ENCODE measurements at places on chromosomes 13 and 19.

GRCh38 chr13:47457626-47458025 lies 543.4 kb downstream of the SUCLA2 start:
- no peak for DNase-seq

GRCh38 chr19:38667661-38668171 lies 20.3 kb downstream of the ACTN4 start:
- no peak for DNase-seq

DNA sequence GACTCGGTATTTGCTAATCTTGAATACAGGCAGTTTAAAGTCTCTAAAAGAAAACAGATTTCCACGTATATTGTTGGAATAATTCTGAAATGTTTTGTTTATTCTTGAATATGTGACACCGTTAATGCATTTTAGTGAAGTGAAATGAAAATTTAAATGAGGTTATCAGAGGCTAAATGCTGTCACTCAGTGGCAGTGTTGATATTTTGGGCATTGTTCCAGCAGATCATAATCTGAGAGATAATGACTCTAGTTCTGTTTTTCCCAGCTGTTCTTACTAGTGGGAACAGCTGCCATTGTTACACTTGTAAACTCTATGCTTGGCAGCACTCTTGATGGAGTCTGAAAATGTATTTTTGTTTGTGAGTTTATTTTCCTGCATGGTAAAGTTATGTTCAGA lies 365.6 kb upstream of the SLC10A2 start:
- DNase-seq: no peak

DNA sequence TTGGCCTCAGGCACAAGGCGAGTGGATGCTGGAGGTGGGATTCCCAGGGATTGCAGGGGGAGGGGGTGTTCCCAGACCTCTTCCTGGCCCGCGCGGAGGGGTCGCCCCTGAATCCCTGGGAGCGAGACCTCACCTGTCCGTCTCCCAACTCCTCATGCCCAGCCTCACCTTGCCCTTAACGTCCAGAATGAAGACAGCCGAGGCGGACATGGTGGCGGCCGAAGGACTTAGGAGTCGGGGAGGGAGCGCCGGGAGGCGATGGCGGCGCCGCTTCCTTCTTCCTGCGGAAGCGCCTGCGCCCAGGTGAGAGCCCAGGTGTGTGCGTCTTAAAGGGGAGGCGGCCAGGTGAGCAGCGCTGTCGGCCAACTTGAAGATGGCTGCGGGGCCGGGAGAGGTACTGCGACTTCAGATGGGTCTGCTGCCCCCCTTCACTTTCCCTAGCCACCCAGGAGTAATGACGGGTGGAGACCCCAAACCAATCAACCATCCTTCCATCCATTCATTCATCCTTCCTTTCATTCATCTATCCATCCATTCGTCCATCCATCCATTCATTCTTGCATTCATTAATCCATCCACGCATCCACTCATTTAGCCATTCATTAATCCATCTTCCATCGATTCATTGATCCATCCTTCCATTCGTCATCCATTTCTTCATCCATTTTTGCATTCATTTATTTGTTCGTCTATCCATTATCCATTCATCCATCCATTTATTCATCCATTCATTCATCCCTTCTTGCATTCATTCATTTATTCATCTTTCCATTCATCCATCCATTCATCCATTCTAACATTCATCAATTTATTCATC lies at the start of gene AP1M2:
TSS of gene AP1M2 (minus strand) at position 291 of the 817 bp plus-strand sequence. CDS start at position 210, 81 bp downstream.
- no peak for DNase-seq

GRCh38 chr19:32976223-32976805 lies 4.3 kb downstream of the FAAP24 start:
- DNase-seq: peak; percentile 72

- DNase-seq: peak; percentile 43
Observed at GRCh38 chr19:3178377-3178972, at the start of gene S1PR4. Gene S1PR4 (plus strand): TSS chr19:3178769. CDS start chr19:3178793, 24 bp downstream.

DNA sequence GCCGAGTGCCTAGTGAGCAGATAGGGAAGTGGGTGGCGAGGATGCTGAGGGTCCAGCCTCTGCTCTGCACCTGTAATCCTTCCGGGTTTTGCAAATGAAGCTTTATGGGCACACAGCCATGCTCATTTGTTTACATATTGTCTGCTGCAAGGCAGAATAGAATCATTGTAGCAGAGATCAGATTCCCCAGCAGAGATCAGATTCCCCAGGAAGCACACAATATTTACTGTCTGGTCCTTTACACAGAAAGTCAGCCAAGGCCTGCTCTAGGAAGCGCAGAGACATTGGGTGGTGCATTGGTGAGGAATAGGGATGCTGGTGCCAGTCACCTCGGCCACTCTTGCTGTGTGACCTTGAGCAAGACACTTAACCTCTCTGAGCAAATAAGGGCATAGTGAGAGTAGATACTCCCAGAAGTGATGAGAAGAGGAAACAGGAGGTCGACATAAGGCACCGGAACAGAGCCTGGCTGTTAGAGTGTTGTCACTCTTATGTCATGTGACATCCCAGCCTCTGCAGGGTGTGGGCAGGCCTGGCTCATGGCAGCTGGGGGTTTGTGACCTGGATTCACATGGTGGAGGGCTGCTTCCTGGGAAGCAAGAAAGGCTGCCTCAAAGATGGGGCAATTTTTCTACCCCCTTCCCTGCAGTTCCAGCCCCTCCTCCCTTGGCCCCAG lies 25.6 kb downstream of the CARM1 start:
- no peak for DNase-seq

DNA sequence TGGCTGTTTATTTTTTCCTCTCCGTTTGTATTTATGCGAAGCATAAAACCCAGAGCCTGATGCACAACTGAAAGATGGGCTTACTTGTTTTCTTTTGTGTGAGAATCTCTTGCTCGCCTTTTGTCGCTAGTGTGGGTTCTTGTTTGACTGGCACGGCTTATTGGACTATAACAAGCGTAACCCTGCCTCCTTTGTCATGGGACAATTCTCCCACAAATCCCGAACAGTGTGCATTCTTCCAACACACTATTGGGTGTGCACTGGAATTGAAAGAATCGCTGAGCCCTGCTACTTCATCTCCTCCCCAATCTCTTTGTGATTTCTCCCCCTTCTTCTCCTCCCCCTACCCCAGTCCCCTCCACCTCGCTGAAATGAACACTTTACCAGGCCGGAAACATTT lies 110.8 kb downstream of the ZIC5 start:
- no peak for DNase-seq

DNA sequence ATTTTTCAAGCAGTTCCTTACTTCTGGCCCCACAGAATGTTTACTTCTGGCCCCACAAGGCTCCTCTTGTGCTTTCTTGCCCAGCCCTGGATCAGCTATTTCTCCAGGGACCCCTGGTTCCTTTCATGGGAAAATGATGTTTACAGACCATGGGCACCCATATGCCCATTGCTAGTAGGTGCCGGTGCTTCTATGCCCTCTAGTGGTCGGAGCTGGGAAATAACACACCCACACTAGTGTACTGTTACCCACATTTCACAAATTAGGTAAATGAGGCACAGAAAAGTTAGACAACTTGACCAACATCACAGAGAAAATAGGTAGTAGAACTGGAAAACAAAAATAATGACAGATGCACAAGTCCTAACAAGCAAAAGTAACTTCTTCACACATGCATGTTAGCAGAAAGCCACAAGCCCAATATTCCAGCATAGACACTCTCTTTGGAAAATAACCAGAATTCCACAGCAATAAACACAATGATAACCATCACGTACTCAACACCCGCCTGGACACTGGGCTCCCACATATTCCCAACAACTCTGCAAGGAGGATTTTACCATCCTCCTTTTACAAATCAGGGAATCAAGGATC lies 1.3 kb upstream of the CEACAM6 start:
- DNase-seq: peak; percentile 63

DNA sequence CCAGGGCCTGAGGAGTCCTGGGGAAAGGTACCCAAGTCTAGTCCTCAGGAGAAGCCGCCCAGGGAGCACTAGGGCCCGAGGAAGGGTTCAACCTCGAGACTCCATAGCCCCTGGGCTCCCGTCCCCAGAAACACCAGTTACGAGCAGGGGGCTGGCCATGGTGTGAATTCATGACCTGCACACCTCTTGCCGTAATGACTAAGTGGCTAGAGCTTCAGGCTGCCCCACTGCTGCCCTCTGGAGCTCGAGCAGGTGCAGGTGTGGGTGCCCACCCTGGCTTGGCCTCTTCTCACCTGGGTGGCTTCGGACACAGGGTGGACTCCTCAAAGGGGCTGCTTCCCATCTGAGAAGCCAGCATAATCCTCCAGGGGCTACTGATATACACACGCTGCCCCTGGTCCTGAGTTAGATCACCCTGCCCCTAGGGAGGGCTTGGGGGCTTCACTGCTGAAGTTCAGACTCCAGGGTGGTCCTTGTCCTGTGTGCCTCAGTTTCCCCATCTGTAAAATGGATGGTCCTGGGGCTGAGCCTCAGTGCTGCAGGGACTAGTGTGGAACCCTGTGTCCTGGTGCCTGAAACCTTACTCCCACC lies 13.6 kb downstream of the SPC24 start:
- DNase-seq: no peak

DNA sequence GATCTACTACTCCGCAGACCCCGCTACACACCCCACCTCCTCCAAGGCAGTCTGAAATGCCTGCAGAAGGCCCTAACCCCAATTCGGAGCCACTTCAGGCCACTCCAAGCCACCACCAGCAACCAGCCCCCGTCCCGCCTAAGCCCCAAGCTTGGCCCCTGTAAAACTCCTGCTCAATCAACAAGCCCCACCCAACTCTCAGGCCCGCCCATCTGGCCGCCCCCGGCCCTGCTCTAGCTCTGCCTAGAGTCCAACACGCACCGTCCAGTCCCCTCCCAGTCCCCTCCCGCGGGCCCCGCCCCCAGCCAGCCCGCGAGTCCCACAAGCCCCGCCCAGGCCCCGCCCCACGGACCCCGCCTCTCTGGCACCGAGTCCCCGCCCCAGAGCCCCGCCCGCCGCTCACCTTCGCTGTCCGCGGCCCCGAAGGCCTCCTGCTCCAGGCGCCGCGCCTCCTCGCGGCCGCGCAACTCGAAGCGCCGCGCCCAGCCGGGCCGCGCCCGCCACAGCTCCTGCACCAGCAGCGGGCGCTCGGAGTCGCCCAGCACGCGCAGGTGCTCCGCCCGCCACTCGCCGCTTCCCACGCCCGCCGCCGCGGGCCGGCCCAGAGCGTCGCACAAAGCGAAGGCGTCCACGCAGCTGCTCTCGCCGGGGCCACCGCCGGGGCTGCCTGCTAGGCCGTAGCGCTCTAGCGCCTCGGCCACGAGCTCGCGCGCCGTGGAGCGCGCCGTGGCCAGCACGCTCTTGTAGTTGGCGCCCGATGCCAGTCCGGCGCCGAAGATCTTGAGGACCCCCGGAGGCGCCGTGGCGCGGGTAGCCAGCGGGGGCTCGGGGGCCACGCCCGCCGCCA lies 1.6 kb downstream of the RASIP1 start:
- DNase-seq: peak; percentile 95

DNA sequence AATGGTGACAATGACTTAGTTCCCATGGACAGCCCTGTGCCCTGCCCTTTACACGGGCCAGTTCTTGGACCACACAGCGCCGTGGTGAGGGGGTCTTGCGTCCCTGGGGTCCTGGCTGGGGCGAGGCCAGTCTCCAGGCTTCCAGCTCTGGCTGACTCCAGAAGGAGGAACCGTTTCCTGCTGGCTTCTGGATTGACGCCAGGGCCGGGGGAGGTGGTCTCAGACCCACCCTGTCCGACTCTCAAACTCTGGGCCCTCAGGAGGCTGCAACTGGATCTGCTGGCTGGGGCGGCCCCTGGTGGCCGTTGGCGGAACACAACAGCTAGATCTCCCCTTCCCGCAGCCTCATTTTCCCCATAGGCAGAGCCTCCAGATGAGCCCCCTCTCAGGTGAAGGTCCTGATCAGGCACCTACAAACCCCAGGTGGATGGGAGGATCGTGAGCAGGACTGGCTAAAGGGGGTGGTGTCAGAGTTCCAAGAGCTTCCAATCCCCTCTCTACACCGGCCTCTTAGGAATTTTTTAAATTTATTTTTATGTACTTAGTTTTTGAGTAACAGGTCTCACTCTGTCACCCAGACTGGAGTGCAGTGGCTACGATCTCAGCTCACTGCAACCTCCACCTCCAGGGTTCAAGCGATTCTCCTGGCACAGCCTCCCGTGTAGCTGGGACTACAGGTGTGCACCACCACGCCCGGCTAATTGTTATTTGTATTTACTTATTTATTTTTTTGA lies 8.0 kb downstream of the CCDC194 start:
- peak; percentile 70 for DNase-seq

DNA sequence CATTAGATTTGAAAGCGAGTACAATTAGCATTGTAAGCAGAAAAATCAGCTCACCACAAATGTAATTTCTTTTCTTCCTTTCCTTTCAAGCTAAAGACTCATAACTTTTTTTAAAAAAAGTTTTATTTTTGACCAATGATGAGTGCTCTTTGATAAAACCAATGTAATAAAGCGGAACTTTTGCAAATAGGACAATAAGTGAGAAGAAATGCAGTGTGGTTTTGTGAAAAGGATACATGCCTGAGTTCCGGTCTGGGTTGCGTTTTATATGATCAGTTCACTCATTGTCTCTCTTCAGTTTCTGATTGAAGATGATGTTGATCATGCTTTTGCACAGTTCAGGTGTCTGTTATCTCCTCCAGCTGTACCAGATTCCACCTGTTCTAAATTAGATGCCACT lies 274.4 kb downstream of the KLF12 start:
- no peak for DNase-seq

DNA sequence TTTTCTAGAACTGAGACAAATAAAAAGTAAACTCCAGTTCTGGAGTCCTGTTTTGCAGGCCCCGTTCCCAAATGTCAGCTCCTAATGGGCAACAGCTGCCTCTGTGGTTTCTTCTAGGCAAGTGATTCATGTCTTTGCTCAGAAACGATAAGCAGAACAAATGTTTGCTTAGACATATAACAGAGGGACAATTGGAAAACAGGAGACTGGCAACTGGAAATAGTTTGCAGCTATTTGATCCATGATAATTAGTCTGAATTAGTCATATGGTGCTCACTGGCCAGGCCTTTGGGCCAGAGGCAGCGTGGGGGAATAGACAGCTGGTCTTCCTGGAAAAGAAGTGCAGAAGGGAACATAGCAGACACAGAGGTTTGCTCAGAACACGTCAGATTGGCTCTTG lies 29.2 kb upstream of the TSHZ3 start:
- no peak for DNase-seq

GRCh38 chr19:8640402-8641004 lies 10.1 kb downstream of the NFILZ start:
- DNase-seq: no peak

DNA sequence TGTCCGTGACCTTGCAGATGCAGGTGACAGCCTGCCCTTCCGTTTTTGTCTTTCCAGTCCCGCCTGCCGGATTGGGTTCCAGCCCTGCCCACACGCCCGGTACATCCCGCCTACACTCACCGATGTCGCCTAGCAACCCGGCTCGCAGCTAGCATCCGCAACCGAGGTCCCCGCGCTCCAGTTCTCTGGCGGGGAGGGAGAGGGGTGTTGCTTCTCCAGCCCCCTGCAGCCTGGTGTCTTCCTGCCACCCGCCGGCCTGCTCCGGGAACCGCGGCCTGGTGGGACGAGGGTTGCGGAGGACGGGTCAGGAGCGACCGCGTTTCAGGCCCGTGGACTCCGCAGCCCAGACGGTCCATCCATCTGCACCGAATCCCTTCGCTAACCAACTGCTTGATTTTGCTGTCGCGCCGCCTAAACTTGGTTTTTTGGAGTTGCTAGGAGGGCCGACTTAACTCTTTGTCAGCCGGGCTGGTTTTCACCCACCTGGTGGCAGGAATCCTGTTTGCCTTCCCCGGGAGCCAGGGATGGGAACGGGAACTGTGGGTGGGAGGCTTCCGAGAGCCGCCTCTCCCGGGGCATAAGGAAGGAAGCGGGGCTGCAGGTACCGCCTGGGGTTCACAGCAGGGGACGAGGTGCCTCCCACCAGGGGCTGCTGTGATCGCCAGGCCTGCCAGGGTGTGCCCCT lies 15.4 kb upstream of the MATK start:
- DNase-seq: peak; percentile 48

All from stimulated activated CD4-positive, alpha-beta T cell treated with anti-CD3 and anti-CD28 coated beads, Interleukin-2, amount 100 ng/mL, for 48 hours (primary cell).